Stimulated activated CD4-positive, alpha-beta T cell treated with anti-CD3 and anti-CD28 coated beads, Interleukin-1b, Interleukin-23, amount 100 ng/mL, for 1 hour (primary cell): ENCODE measurements at places on chromosomes 4 and X.

DNA sequence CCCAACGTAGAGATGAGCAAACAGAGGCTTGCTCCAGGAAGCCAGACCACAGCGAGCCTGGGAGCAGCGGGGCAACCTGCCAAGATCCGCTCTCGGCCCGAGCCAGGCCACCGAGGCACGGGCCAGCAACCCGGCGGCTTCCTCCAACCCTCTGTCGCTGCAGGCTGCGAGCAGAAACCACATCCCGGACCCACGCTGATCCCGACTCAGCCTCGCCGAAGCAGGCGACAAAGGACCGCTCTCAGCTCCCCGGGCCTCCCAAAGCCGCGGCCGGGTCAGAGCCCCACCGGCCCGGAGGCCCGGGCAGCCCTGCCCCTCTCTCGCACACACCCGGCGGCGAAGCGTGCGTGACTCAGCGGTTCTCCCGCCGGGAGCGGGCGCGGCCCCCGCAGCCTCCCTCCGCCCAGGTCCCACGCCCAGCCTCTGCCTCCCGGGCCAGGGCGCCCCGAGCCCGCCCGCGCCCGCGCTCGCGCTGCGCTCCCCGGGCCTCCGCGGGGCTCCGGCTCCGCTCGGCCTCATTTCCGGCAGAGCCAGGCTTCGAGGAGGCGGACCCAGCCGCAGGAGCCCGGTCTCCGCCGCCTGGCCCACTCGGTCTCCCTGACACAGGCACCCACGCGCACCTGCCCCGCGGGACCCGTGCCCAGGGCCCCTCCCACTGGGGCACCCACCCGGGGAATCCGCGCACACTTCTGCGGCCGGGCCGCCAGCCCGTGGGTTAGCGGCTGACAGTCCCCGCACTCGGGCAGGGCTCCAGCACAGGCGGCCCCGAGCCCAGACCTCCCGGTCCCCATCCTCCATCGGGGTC lies 1.7 kb downstream of the PPP2R2C start:
- no peak for DNase-seq

GRCh38 chr4:185657183-185657582 lies 121.9 kb upstream of the PDLIM3 start:
- DNase-seq = no peak

DNA sequence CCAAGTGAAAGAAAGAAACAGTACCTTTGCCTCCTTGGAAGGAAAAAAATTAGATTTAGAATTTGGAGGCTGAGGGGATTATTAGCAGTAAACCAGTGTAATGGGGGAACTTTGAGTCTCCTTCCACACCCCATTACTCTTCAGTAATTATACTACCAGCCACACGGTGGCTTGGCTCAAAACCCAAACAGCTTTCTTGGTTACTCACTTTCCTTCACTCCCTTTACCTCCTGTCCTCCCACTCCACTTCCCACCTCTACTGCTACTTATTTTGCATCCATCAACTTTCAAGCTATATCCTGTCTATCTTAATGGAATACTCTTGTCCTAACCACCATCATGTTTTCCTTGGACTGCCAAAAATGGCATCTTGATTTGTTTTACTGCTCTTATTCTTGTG lies 310.6 kb upstream of the AADAT start:
- no peak for DNase-seq

GRCh38 chrX:30156009-30156408 lies 59.4 kb upstream of the MAGEB2 start:
- DNase-seq = no peak

DNA sequence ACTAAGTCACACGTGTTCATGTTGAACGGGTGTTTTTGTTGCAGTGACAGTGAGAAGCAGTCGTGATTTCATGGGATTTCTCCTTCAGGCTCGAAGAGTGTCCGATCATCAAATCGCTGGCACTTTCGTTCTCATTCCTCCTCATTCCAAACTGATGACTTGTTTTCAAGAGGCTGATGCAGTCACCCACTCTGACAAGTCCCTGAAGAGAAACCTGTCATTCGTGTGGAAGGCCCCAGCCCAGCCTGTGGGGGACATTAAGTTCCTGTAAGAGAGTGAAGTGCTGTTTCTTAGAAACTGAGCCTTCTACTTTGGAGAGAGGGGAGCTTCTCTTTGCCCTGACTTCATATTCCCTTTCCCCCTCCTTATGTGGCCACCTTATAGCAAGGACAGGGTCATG lies 8.0 kb downstream of the REELD1 start:
- no peak for DNase-seq

DNA sequence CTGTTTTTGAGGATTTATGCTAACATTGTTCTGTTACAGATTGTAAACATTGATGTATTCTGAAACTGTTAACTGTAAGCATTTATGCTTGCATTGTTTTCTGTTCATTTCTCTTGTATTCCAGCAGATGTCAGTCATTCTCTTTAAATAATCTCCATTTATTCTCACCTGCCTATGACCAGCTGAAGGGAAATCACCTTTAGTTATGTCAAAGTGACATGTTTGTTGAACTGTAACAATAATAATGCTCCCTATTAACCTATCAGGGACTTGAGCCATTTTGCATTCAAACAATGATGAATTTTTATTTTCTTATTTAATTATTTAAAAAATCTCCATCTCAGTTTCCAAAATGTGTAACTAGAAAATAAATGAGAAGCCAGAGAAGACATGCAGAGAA lies 58.0 kb downstream of the SPCS3 start:
- no peak for DNase-seq

GRCh38 chrX:17596061-17596460 lies 141.2 kb upstream of the SCML1 start:
- no peak for DNase-seq

- DNase-seq = no peak
These were observed 14.1 kb upstream of the STX18 start for GRCh38 chr4:4555916-4556315.

GRCh38 chr4:36914106-36914505 lies 330.4 kb upstream of the NWD2 start:
- no peak for DNase-seq

DNA sequence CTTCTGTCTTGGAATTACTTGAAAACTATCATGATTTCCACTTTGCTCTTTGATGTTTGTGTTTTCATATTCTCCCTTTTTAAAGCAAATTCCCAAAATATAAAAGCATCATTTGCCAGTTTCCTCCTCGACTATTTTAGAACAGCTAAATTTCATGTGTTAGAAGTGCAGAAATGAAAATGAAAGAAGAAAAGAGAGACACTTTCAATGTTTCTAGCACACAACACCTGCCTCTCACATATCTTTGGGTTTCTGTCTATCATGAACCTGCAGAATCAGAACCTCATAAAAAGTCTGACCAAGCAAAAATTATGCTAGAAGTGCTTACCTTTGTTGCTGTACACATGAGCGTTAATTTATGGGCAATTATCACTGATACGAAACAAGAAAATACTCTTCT lies 1.9 kb upstream of the NEUROG2 start:
- DNase-seq = no peak

- no peak for DNase-seq
These were observed 76.9 kb upstream of the GPM6B start for GRCh38 chrX:13893826-13894225.

GRCh38 chr4:83378419-83378818 lies 43.8 kb upstream of the HPSE start:
- no peak for DNase-seq

GRCh38 chrX:151153667-151154066 lies 22.7 kb upstream of the GPR50 start:
- no peak for DNase-seq
